Hematopoietic multipotent progenitor cell treated with erythropoietin and hydrocortisone succinate and interleukin-3 and kit ligand, for 15 days (in vitro differentiated cells): ENCODE measurements at places on chromosomes 3 and 15.

DNA sequence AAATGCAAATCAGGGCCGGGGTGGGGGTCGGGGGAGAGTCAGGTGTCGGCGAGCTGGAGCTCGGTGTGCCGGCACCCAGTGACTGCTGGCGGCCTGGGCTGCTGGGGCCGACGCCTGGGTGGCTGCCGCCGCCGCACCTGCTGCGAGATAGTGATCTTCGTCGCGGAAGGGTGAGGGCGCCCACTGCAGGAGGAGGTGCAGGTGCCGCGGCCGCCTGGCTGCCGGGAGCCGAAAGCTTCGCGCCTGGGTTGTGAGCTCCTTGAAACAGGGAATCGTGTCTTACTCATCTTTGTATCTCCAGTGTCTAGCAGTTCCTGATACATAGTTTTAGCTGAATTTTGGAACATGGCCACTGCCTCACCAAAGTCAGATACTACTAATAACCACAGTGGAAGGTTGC is 64.0 kb upstream of the CPOX start:
- peak; percentile 49 for DNase-seq

DNA sequence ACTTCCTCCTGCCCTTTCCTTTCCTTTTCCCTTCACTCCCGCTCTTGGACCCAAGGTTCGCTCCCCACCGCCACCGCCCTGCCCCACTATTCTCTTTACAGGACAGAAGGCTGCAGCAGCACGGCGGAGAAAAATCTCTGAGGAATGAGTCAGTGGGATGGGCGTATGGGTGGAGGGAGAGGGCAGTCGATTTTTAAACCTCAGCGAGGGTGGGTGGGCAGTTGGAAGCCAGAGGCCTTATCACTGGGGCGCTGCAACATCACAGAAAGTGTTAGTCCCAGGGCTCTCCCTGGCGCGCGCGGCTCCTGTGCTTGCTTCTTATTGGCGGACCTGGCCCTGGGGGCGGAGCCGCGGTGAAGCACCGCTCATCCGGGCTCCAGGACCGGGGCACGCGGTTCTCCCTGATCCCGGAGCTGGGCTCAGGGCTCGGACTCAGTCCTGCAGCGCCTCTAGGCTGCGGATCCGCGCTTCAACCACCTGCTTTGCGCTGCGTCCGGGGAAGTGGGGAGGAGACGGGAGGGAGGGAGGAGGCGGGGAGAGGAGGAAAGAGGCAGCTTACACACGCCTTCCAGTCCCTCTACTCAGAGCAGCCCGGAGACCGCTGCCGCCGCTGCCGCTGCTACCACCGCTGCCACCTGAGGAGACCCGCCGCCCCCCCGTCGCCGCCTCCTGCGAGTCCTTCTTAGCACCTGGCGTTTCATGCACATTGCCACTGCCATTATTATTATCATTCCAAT is at the start of gene ALCAM:
ALCAM (plus strand) TSS at position 584 of the 737 bp plus-strand sequence.
- DNase-seq, result no peak

- DNase-seq, result no peak
Measured at GRCh38 chr15:56042498-56042897, 49.1 kb upstream of the NEDD4 start.

DNA sequence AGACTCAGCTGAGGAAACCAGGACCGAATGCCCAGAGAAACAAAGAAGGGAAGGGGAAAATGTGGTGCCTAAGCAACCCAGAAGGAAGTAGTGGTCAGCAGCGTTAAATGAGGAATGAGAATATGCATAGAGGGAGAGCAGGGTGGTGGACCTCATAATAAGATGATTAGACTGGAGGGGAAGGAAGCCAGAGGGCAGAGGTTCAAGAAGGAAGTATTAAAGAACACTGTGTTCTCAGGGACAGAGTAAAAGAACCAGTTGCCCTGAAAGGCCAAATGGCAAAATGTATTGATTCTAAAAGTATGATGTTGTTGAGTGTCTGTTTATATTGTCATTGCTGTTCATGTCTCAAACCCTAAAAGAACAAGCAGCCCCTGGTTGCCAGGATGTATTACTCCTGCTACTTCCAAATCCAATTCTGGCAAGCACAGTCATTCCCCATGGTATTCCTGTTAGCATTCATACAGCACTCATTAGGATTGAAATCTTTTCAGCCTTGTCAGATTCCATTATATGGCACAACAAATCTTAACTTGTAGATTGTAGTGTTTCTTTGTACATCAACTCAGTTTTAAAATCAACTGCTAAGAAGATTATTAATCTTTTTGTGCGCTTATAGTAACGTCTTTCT is 23.4 kb downstream of the P2RY1 start:
- no peak for DNase-seq

- no peak for DNase-seq
Measured at GRCh38 chr3:189638276-189639031, 7.3 kb downstream of the TP63 start.

- DNase-seq, result no peak
Measured at GRCh38 chr15:65873256-65873655, 4.0 kb downstream of the RAB11A start.
